Renal pelvis (tissue), 12 donors: ENCODE measurements at places on chromosomes 3 and 15. TPM values are rescaled to one million over a fixed set of nuclear protein-coding genes. Genes with fewer than 3 reads are reported as not detected.
A peak's percentile ranks its signal among the peaks of the same experiment; 100 is the strongest.

Gene PCLAF
- 36.3 TPM for polyA plus RNA-seq

- no peak for DNase-seq
Observed at GRCh38 chr15:66906668-66907614, 158.5 kb upstream of the SMAD3 start.

Gene ALDH1A2
- 336 TPM for polyA plus RNA-seq

Gene CCR8
- not detected for polyA plus RNA-seq

Gene DPPA4
- 2.5 TPM for polyA plus RNA-seq

- DNase-seq, result no peak
Observed at GRCh38 chr15:98827217-98827616, 178.9 kb downstream of the IGF1R start.

Gene PGBD4
- 2.6 TPM for polyA plus RNA-seq

GRCh38 chr3:53730576-53730975, 115.6 kb downstream of the CHDH start:
- peak; percentile 64 for DNase-seq

DNA sequence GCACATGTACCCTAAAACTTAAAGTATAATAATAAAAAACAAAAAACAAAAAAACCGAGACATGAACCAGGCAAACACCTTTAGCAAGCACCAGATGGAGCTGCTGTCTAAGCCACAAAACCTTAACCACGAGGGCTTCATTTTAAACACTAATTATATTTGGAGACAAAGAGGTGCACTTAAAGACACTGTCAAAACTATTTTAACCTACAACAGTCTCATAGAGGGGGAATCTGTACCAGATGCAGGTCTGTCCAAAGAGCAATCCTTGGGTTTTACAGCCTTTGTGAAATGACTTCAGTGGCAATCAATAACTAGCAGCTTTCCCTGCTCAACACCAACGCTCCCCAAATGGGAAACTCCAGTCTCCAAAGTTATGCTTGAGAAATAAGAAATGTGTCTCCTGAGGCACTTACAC, 115.7 kb upstream of the TSPAN3 start:
- DNase-seq, result peak; percentile 27

Gene ITGA11
- 2.3 TPM for polyA plus RNA-seq

GRCh38 chr3:89692601-89693000, 585.2 kb downstream of the EPHA3 start:
- DNase-seq, result no peak

- DNase-seq, result peak; percentile 74
Observed at GRCh38 chr15:58501636-58502188, 69.9 kb downstream of the LIPC start.

Gene TLR9
- polyA plus RNA-seq, result 0.28 TPM
